ENCODE measurements at places on chromosomes 13 and 19.

DNA sequence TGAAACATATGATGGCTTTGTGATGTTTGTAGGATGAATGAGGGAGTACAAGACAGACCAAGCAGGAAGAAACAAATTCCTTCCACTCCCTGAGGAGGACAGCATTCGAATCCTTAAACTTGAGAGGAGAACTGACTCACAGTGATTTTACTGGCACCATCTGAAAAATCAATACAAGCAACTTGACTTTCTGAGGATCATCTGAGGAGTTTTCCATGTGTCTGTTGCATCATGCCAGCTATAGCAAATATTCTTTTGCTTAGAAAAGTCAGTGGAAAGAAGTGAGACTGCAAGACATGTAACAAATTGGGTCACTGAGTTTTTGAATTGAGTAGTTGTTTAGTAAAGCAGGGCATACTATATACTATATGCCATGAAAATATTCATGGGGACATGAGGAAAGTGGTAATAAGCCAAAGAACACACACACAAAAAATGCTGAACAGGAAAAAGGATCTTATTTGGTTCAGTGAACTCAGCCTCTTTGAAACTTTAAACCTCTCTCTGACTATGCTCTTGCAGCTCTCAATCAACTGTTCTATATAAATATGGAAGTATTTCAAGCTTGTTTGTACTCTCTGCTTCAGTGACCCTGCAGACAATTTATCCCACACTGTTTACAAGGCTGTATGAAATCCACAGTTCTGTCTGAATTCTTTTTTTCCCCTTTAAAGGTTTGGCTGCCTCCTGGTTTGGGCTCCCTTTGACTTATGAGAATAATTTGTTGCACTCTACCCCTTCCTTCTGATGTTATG is 35.5 kb downstream of the SERTM1 start:
- DNase-seq = no peak

- no peak for DNase-seq
Observed at GRCh38 chr13:108606424-108606823, 23.0 kb upstream of the MYO16 start.

DNA sequence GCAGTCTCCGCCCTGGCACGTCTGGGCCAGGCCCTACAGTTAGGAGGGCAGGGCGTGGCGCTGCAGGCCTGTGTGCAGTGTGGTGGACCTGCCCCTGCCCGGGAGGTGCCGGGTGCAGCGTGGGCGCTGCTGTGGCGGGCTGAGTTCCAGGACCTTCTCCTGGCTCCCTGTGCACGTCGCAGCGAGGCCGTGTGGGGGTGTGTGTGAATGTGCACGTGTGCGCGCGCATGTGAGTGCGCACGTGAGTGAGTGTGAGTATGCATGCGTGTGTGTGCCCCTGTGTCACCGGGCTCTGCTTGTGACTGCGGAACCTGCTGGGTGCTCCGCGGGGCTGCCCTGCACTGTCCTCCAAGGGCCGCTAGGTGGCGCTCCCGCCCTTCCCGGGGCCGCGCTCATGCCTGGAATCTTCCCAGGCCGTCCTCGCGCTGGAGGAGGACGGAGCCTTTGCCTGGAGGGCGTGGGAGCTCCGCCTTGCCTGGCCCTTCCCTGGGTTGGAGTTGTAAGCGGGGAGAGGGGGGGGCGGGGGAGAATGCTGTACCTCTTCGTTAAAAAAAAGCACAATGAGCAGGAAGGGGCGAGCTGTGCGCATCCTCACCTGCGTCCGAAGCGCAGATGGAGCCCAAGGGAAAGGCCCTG is 79.3 kb downstream of the KDM4B start:
- peak; percentile 79 for DNase-seq

DNA sequence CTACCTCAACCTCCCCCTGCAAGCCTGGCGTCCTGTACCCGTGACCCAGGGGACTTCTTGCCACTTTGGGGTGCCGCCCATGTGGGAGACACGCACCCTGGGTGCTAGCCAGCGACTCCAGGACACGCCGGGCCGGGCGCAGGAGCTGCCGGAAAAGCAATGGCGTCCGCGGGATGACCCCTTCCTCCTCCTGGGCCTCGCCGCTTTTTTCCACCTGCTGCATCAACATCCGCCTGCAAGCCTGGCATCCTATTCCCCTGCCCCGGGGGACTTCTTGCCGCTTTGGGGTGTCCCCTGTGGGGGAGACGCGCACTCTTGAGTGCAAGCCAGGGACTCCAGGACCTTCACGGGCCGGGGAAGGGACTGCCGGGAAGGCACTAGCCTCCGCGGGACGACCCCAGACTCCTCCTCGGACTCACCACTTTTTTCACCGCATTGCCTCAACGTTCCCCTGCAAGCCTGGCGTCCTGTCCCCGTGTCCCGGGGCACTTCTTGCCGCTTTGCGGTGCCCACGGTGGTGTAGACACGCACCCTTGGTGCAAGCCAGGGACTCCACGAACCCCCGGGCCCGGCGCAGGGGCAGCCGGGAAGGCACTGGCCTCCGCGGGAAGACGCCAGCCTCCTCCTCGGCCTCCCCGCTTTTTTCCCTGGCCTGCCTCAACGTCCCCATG is 237.8 kb downstream of the TUBA3C start:
- DNase-seq = no peak

GRCh38 chr19:44903602-44904425 is 1.8 kb upstream of the APOE start:
- DNase-seq = peak; percentile 86

DNA sequence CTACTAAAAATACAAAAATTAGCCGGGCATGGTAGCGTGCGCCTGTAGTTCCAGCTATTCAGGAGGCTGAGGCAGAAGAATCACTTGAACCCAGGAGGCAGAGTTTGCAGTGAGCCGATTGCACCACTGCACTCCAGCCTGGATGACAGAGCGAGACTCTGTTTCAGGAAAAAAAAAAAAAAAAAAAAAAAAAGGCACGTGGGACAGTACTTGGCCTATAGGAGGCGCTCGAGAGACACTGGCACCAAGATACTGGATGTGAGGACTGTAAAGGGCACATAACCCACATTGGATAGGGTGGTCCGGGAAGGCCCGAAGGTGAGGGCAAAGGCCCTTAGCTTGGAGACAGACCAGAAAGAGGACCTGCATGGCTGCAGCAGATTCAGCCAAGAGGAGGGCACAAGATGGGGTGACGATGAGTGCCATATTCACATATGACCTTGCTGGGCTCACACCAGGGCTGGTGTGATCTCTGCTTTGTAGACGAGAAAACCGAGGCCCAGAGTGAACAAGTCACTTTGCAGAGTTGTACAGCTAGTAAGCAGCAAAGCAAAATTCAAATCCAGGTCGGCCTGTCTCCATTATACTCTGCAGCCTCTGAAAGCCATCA is 89.4 kb downstream of the DPF1 start:
- DNase-seq = peak; percentile 7

GRCh38 chr13:37868691-37869505 is 674 bp downstream of the TRPC4 start:
- no peak for DNase-seq

- DNase-seq = no peak
Observed at GRCh38 chr13:109244566-109244965, 541.8 kb downstream of the IRS2 start.

DNA sequence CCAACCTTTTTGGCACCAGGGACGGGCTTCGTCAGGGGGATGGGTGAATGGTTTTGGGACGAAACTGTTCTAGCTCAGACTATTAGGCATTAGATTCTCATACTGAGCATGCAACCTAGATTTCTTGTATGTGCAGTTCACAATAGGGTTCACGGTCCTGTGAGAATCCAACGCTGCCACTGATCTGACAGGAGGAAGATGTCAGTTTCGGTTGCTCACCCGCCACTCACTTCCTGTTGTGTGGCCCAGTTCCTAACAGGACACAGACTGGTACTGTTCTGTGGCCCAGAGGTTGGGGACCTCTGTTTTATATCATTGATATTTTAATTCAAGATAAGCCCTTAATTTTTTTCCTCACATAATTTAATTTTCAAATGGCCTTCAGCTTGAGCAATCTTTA is 26.7 kb upstream of the TDRD3 start:
- DNase-seq = no peak

DNA sequence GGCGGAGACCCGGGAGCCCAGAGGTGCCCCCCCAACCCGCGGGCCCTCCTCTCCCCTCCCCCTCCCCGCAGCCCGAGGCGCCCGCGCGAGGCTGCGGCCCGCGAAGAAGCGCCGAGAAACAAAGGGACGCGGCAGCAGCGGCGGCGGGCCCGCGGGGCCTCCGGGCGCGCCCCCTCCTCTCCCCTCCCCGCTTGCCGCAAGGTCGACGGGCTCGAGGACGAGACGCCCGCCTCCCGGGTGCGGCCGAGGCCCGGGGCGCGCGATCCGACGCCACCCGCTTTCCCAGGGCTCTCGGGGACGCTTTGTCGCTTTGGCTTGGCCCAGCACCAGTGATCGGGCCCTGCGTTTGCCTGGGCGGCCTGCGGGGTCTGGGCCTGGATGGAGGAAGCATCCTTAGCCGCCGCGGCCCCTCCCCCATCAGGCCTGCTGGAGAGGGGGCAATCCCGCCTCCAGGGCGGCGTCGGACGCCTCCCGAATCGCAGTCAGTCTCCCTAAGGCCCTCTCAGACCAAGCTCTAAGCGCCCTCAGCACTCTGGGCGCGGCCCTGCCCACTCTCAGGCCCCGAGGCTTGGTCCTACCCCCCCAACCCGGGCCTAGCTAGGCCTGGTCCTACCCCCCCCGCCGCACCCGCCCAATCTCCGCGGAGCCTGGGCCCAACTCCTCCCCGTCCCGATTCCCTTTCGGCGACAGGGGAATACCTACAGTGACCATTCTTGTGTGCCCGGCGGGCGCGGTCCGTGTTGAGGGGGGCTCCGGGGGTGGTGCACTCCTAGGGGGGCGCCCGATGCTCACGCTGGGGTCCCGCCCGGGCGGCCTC is 740 bp downstream of the ELAVL3 start:
- no peak for DNase-seq

DNA sequence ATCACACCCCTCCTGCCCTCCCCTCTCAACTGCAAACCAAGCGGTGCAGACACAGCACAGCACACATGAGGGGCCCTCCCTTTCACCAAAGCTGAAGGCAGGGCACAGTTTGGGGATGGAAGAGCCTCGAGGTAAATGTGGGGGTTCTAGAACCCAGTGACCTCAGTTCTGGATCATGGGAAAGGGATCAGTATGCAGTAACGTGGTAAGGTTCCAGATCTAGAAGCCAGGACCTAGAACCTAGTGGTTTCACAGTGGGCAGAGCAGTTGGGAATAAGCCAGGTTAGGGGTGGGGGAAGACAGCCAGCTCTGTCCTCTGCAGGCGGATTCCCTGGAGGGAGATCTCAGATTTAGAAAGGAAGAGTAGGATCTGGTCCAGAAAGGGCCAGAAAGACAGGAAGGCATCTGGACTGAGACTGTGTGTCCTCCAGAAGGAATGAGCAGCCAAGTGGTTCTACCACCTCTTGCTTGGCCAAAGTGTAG is 3.1 kb downstream of the FTL start:
- DNase-seq = no peak

- no peak for DNase-seq
Observed at GRCh38 chr13:29716493-29716892, 121.0 kb upstream of the SLC7A1 start.

- DNase-seq = no peak
Observed at GRCh38 chr19:7386308-7386707, 37.6 kb downstream of the ARHGEF18 start.

DNA sequence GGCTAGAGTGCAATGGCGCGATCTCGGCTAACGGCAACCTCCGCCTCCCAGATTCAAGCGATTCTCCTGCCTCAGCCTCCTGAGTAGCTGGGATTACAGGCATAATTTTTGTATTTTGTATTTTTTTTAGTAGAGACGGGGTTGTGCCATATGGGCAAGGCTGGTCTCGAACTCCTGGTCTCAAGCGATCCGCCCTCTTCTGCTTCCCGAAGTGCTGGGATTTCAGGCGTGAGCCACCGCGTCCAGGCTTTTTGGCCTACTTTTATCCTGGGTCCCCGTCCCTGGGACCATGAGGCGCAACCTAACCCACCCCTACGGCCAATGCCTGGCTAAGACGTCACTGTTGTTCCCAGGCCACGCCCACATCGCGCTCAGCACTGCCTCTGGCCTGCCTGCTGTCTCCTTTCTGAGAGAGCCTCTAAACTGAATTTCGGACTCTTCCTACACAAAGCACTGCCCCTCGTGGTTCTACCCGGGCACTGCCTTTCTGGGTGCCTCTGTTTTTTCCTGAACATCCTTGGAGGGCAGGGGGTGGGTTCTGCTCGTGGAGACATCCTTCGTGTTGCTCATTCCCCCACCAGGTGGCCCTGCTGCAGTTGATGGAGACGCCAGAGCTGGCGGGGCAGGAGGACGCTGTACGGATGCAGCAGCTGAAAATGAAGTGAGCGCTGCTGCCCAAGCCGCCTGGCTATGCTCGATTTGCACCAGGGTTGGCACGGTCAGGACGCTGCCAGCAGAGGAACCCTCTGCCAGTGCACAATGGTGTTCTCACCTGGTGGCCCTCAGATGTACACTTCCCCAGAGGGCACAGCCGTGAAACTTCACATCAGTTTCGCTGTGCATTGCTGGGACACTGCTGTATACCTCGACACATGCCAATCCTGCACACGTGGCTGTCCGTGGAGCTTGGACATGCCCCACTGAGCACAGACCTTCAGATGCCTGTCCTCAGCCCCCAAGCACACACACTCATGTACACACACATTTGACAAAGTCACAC is 2.0 kb downstream of the REX1BD start:
- DNase-seq = no peak

DNA sequence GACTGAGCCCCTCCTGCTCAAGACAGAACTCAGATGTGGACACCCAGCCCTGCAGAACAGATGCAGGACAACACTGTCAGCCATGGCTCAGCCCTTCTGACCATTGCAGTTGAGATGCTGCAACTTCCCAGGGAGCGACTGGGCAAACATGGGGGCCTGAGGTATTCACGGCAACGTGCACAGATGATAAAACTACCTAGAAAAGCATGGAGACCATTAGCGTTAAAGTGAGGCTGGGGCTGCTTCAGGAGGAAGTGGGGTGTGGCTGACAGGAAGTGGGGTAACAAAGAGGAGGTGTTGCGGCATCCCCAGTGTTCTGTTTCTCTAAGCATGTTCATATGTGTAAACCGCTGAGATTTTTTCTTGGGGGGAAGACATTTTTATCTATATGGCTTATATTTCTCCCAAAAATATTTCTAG is 1.3 kb upstream of the SIGLEC9 start:
- no peak for DNase-seq

- DNase-seq = peak; percentile 69
Observed at GRCh38 chr19:48837051-48837524, 797 bp upstream of the HSD17B14 start.

All from stimulated activated effector memory CD8-positive, alpha-beta T cell treated with anti-CD3 and anti-CD28 coated beads, Interleukin-12 subunit alpha, Interleukin-12 subunit beta, amount 100 ng/mL, for 72 hours (primary cell).